Stimulated activated CD8-positive, alpha-beta memory T cell treated with anti-CD3 and anti-CD28 coated beads, Interleukin-7, amount 100 ng/mL, for 1 hour (primary cell): ENCODE measurements at places on chromosomes 3 and 15.

GRCh38 chr15:80031841-80032240 lies 27.6 kb upstream of the ZFAND6 start:
- DNase-seq = no peak

GRCh38 chr3:16945330-16945729 lies 60.6 kb downstream of the PLCL2 start:
- no peak for DNase-seq

- DNase-seq = no peak
Observed at GRCh38 chr15:58856086-58856485, 77.4 kb downstream of the SLTM start.

DNA sequence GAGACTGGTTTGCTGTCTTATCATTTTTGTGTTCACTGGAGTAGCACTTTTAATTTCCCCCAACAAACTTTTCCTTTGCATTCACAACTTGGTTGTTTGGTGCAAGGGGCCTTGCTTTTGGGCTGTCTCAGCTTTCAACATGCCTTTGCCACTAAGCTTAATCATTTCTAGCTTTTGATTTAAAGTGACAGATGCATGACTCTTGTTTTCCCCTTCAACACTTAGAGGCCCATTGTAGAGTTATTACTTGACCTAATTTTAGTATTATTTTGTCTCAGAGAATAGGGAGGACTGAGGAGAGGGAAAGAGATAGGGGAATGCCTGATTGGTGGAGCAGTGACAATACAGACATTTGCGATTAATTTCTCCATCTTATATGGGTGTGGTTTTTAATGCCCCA lies 340.1 kb upstream of the MANF start:
- no peak for DNase-seq

DNA sequence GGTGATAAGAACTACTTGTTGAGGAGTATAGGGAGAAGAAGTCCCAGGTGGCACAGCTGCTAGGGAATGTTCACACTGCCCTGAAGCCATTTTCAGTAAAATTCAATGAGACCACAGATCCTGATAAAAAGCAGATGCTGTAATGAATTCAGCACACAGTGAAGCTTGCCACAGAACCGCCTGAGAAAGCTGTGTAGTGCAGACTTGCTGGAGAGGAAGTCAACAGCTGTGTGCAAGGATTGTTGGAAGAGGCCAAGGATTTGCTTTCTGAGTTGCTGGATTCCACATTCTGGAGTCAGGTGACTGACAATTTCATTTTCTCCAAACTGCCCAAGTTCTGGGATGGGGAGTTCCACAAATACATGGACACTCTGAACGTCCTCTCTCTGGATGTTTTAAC lies 70.9 kb downstream of the ANP32A start:
- no peak for DNase-seq

DNA sequence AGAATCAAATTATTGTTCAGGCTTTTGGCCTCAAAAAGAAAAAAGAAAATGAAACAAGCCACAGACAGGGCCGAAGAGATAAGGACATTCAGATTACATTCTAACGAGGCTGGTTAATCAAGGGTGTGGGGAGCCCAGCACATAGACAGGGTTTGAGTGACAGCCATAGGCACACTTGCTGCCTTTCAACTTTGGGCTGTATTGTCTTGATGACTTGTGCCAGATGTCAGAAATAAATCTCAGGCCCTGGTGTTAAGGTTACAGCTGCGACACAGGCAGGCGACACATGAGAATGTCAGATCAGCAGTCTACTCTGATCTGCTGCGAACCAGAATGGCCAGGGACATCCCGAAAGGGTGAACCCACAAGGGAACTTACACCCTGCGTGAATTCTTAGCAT lies 231.2 kb upstream of the ARRDC4 start:
- no peak for DNase-seq
